NCI-H1105 treated with DMSO at 0.1 percent for 48 hours (cell line): ENCODE measurements at places on chromosomes 13 and 19.

- DNase-seq, result no peak
Observed at GRCh38 chr19:55467236-55468053, 2.9 kb upstream of the C19orf85 start.

- no peak for DNase-seq
Observed at GRCh38 chr19:27654266-27654990, 1558.5 kb downstream of the UQCRFS1 start.

DNA sequence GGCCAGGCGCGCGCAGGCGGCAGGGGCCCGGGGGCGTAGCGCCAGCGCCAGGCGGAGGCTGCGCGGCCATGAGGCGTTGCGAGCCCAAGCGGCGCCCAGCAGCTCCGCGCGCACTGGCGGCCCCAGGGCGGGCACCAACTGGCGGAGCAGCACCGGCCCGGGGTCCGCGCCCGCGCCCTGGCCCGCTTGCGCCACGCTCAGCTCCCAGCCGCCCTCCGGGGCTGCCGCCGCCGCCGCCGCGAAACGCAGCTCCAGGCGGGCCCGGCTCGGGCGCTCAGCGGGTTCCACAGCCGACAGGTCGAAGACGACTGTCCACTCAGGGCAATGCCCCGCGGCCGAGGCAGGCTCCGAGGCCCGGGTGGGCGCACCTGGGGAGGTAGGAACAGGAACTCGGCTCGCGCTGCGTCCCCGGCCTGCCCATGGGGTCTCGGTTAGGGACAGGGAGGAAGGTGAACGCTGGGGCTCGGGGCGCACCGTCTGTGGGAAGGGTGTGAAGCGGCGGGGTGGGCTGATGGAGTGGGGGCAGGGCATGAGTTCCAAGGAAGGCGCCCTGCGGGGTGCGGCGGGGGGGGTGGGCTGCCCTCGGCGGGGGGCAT lies 26.8 kb downstream of the CERS1 start:
- no peak for DNase-seq

GRCh38 chr13:86188170-86188569 lies 389.0 kb upstream of the SLITRK6 start:
- no peak for DNase-seq

DNA sequence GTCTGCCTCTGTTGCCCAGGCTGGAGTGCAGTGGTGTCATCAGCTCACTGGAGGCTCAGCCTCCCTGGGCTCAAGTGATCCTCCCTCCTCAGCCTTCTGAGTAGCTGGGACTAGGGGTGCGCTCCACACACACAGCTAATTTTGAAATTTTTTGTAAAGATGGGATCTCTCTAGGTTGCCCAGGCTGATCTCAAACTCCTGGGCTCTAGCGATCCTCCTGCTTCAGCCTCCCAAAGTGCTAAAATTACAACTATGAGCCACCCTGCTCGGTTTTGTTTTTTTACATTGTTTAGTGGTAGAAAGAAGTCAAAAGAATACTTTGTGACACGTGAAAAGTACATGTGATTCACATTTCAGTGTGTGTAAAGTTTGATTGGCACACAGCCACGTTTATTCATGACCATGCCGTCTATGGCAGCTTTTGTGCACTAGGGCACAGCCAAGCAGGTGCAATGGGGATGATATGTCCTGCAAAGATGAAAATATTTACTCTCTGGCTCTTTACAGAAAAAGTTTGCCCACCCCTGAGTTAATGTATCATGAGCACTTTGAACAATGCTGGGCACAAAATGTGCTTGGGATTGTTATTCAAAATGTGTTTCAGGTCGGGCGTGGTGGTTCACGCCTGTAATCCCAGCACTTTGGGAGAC lies 16.2 kb upstream of the NFIC start:
- DNase-seq, result peak; percentile 46

GRCh38 chr13:87777387-87777786 lies 106.2 kb downstream of the SLITRK5 start:
- DNase-seq, result no peak

DNA sequence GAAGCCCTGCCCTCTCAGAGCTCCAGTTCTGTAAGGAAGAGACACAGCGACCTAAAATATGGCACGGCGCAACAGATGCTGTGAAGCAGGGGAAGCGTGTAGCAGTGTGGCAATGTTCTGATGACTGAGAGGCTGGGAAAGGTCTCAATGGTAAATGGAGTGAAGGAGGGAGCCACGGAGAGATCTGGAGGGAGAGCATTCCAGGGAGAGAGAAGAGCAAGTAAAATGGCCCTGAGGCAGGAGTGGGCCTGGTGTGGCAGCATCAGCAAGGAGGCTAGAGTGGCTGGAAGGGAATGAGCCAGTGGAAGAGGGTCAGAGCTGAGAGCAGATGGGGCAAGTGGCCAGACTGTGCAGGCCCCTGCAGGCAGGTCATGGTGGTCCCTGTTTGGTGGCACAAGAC lies 16.4 kb downstream of the RCN3 start:
- no peak for DNase-seq

DNA sequence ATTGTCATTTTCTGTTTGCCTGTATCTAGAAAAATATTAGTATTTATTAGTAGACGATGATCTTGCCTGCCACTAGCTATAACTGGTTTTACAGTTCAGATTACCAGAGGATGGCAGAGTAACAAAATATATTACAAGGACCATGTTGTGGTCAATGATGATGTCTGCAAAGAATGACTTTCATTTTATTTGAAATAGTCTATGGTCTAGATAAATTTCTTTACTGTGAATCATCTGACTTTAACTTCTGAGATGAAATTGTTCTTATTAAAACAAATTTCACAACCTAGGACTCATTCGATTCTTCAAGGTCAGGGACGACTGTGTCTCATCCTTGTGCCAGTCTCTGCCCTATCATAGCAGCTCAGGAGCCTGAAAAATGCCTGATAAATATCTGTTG lies 637.8 kb upstream of the KLF12 start:
- no peak for DNase-seq

- no peak for DNase-seq
Observed at GRCh38 chr19:31538879-31539278, 189.6 kb upstream of the TSHZ3 start.

- no peak for DNase-seq
Observed at GRCh38 chr13:79779761-79780160, 298.8 kb downstream of the NDFIP2 start.

GRCh38 chr13:25286308-25286968 lies 850 bp downstream of the MTMR6 start:
- peak; percentile 5 for DNase-seq

DNA sequence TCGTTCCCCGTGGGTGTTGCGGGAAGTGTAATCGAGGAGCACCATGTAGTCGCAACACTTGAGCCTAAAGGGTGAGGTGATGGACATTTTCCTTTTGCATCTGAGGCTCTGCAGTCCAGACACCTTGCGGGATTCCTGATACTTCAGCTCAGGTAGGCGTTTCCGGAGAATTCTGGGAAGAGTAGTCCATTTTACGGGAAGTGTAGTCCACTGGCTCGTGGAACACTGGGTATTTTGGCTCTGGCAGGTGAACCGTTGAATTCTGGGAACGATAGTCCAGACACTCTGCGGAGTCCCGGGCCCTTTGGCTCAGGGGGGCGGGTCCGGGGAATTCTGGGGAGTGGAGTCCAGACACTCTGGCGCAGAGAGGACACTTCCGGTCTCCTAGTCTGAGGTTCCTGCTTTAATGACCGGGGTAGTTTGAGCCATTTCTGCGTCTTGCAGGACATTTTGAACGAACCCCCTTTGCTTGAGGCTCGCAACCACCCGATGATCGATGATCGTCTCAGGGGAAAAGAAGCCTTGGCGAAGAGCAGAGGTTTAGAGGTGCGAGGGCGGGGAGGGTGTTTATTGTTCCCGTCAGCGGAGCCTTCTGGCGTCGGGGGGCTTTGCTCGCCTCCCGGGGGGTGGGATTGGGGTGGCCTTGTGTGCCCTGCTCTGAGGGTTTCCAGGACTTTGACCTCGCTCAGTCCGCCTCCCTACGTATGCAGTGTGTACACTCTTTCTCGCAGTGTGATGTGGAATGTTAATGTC lies at the start of gene ZNF223:
Gene ZNF223, plus strand, starts transcription at position 387 of the 753 bp plus-strand sequence. CDS start 3,141 bp downstream, outside the sequence.
- DNase-seq, result peak; percentile 98

DNA sequence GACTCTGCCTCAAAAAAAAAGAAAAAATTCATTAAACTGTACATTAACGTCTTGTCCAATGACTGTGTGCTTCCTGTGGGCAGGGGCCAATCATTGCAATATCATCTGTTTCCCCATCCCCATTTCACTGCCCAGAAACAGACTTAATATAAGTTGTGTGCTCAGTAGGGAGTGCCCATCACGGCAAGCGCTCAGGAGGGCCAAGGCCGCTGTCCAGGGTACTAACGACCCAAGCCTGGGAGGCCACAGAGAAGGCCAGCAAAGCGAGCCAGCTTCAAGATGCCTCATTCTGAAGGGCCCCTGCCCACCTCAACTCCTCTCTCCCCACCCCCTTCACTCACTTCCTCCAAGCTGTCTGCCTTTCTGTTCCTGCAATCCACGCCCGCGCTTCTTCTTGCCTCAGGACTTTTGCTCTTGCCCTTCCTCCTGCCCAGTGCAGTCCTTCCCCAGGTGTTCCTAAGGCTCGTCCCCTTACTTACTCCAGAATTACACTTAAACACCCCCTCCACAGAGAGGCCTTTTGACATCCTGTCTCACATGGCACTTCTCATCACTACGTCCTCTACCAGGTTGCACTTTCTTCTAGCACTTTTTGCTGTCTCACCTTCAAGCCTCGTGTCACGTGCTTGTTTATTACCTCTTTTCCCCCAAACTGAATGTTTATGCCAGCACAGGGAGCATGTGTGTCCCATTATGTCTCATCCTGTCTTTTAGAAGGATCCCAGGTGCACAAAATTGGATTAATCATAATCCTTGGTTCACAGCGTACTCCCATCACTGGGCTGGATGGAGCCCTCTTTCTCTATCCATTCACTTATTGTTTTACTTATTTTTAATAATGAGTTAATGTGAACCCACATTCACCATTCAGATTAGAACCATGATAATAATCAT lies 11.3 kb upstream of the POU2F2 start:
- DNase-seq, result no peak

DNA sequence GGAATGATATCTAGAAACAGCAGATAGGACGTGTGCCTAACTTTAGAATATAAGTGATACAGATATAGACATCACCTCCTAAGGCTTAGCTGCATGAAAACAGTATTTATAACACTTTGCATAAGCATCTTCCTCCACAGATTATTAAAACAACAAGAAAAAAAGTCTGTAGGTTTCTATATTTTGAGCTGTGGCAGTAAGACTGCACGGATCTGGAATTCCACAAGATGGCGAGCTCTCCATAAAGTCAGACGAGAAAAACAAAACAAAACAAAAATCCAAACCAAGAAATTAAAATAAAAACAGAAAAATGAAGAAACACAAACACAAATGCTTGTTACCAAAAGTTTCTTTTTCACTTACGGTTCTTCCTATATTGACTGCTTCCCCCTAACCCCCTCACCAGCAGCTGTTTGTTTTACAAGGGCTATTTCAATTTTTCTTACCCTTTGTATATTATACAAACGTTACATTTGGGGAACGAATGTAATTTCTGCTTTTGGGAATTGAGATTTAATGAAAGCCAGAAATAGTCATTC lies 285.8 kb downstream of the MYO16 start:
- peak; percentile 35 for DNase-seq
